Kasumi-1 (cell line): ENCODE measurements at places on chromosomes 1 and 21.

- no peak for DNase-seq
Observed at GRCh38 chr1:26403656-26404055, 7.0 kb upstream of the LIN28A start.

DNA sequence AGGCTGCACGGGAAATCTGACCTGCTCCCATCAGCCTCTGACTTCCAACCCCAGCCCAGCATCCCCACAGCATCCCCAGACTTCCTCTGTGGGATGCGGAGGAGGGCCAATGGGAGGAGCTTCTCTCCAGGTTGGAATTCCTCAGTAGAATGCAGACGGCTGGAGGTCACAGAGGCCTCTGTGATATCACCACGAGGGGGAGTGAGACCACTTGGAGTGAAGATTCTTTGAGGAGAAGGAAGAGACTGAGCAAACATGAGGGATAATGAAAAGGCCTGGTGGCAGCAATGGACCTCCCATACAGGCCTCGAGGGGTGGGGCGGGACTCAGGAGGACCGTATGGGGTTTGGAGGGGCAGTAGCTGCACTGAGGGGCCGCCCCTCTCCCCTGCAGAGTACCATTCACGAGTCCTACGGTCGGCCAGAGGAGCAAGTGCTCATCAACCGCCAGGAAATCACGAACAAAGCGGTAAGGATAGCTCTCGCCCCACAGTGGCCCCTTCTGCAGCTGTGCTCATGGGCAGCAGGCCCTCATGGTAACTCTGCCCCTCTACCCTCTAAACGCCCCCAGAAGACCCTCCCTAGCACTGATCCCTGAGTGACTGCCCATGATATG lies at the start of gene CATSPER4:
CATSPER4 (plus strand) TSS at position 230 of the 615 bp plus-strand sequence; CDS start at position 256, 26 bp downstream.
- peak; percentile 38 for DNase-seq

DNA sequence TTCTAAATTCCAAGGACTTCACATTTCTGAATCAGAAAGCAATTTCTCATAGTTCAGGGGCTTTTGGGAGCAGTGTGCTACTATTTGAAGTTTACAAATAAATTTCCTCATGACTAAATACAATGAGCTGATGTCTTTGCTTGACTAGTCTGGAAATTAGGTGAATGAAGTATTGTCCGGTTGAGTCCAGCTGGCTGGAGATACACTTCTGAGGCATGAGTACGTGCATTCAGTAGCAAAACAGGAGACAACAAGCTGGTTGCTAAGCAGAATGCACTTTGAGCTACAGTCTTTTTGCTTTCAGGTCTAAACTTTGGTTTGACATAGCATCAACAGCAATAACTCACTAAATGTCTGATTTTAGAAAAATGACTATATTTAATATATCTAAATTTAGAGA lies 27.1 kb downstream of the ZNHIT6 start:
- no peak for DNase-seq

DNA sequence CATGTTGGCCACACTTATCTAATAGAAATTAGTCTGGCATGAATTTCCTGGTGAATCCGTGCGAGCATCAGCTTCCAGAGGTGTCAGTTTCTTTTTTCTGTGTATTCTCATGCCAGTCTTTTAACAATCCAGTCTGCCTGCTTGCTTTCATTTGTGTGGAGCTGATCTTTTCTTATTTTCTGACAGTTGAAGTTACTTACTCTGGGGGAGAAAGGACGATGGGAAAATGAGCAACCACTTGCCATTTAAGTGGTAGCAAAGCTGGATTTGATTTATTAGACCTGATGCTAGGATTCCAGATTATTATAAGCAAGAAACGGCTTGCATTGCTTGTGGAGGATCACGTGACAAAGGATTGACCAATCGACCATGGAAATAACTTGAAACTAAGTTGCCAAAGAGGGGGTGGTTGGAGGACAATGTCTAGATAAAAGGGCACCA lies 24.3 kb upstream of the APP start:
- no peak for DNase-seq
